T1000 (cell line): ENCODE measurements at places on chromosomes 16 and 17.

DNA sequence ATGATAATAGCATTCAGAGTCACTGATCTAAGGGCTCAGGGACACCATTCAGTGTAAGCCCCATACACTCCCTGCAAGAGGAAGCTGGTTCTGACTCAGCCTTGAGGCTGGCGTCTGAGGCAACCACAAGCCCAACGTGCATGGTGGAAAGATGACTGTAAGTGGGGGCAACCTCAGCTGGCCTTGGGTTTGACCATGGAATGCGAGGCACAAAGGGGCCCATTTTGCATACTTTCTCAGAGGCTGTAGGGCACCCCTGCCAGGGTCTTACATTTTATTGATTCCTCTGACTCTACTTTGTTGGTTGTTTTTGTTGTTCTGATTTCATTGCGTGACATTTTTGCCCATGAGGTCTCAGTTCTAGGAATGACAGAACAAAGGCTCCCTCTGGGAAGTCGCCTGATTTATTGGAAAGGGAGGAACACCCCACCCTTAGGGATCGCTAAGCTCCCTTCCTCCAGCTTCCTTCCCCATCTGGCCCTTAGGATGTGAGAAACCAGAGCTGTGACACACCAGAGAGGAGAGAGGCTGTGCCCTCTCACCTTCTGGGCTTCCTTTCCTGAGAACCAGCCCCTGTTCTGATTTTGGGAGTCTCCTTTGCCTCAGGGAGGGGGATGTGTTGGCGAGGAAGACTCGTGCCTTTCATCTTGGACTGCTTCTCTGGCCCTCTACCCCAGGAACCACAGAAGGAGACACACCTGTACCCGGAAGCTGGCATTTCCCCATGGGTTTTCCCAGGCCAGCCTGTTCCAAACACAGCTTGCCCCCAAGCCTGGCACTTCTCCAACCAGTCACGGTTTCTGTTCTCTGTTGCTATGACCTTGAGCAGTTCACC, 5.6 kb upstream of the CIITA start:
- peak; percentile 75 for DNase-seq

DNA sequence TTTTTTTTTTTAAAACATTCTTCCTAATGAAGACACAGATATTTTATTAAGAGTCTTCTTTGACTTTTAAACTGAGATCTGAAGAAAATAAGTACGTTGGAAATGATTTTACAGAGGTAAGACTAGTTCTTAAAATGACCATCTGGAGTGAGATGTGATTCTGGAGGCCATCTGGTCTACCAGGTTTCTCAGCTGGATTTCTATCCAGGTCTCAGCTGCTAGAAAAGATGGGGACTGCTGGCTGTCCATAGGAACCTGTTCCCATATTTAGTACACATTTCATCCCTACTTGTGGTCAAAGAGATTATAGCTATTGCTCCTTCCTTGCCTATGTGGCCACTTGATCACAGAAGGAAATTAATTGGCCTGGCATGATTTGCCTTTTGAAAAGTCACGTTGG, 12.2 kb downstream of the PMFBP1 start:
- no peak for DNase-seq

DNA sequence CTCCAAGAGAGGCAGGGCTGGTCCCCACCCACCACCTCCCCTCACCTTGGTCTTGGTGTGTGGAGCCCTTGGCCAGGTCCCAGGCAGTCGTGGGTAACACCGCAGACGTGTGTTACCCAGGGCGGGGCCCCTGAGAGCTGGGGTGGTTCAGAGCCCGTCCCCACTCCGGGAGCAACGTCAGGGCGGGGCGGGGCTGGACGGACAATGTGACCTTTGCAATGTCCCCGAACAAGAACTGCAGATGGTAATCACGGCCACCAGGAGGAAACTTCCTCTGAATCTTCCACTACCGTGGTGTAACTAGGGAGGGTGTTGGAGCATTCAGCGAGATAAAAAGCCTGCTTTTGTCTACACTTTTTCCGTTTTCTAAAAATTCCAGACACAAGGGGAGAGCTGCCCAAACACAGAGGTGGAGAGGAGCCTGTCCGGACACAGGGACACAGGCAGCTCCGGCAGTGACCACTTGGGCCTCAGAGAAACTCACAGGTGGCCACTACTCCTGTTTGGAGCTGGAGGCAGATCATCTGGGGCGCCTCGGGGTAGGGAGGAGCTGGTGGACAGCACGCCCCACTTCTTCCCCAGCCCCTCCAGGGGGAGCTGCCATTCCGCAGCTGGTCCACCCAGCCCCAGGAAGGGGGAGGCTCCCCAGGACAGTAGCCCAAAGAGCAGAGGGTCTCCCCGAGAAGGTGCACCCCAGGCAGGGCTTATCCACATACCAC, 14.2 kb upstream of the SLC38A10 start:
- peak; percentile 59 for DNase-seq

GRCh38 chr17:46727572-46728348, 90.7 kb downstream of the WNT3 start:
- DNase-seq = peak; percentile 2

DNA sequence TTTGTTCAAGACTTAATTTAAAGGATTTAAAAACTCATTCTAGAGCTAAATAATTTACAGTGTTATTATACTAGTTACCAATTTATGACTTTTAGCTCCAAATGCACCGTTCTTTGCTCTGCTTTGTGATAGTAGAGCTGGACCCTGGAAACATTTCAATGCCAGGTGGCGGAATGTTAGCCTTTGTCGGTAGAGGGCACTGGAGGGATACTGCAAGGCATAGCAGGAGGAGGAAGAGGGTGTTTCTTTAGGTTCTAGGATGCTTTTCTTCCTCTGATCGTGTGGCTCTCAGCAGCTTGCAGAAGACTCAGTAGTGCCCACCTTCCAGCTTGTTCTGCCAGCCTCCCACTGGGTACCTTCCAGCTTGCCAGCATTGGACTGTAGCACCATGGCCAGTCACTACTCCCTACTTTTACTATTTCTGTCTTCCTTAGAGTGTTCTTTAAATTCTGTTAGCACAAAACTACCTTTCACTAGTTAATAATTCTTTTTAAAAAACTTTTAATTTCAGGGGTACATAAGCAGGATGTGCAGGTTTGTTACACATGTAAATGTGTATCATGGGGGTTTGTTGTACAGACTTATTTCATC, 325.3 kb downstream of the UTP18 start:
- no peak for DNase-seq

DNA sequence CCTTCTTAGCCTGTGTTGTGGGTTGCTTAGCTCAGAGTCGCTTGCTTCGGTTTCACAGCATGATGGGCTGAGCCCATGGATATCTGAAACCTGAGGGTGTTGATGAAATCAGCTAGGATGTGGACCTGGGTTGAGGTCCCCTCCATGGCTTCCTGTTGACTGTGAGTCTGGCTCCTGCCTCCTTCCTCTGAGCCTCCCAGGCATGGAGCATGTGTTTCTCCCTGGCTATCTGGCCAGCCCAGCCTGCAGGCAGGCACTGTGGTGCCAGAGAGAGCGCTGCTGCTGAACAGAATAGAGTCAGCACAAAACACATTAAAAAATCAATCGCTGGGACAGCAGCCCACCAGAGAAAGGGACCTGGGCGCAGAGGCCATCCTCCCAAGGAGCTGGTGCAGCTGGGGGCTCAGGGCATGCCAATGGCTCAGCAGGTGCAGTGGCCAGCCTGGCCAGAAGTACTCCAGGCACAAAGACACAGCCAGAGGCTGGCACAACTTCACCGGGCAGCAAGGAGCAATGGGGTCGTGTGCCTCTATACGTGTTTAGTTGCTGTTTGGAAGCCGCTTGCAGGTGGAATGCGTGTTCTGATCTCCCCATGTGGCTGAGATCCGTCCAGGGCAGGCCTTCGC, 28.3 kb upstream of the GPRC5C start:
- no peak for DNase-seq

- DNase-seq = peak; percentile 59
Measured at GRCh38 chr17:74957935-74958740, 14.4 kb downstream of the HID1 start.

DNA sequence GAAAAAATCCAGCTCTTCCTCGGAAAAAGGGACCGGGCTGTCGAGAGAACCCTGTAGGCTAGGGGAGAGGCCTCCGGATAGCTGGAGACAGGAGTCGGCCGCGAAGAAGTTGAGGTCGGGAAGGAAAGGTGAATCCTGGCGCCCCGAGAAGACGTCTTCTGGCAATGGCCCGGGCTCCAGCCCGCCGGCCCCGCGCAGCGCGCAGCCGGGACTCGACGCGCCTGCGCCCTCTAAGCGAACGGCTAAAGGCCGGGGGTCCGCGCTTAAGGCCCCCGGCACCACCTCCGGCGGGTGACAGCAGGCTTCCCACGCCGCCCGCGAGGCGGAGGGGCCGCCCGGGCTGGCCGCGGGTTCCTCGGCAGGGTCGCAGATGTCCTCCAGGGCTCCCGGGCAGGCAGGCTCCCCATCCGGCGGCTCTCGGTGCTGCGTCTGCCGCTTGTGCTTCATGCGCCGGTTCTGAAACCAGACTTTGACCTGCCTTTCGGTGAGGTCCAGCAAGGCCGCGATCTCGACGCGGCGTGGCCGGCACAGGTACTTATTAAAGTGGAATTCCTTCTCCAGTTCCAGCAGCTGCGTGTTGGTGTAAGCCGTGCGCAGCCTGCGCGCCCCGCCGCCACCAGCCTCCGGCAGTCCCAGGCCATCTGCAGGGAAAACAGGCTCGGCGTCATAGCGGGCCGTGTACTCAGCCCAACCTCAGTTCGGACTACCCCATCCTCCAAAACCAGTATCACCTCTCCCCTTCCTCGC, 1.6 kb downstream of the HOXB2 start:
- DNase-seq = peak; percentile 62

DNA sequence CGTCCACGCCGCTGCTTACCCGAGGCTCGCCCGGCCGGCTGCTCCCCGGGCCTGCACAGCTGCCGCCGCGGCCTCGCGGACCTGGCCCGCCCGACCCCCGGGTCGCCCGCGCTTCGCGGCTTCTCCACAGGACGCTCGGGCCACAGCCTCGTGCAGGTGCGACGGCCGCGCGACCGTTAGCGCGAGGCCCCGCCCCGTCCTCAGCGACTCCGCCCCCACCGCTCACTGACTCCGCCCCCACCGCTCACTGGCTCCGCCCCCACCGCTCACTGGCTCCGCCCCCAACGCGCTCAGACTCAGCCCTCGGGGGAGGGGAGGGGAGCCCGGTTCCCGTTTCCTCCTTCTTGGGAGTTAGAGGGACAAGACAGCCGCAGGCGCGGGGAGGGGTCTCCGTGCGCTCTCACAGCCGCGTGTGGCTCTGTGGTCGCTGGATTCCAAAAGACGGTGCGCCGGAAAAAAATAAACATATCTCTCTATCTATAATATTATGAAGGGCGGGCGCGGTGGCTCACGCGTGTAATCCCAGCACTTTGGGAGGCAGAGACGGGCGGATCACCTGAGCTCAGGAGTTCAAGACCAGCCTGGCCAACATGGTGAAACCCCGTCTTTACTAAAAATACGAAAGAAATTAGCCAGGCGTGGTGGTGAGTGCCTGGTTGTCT, at the start of gene MEIOB:
TSS of gene MEIOB (minus strand) at position 191 of the 662 bp plus-strand sequence. CDS start 3,989 bp downstream, outside the sequence.
- no peak for DNase-seq

DNA sequence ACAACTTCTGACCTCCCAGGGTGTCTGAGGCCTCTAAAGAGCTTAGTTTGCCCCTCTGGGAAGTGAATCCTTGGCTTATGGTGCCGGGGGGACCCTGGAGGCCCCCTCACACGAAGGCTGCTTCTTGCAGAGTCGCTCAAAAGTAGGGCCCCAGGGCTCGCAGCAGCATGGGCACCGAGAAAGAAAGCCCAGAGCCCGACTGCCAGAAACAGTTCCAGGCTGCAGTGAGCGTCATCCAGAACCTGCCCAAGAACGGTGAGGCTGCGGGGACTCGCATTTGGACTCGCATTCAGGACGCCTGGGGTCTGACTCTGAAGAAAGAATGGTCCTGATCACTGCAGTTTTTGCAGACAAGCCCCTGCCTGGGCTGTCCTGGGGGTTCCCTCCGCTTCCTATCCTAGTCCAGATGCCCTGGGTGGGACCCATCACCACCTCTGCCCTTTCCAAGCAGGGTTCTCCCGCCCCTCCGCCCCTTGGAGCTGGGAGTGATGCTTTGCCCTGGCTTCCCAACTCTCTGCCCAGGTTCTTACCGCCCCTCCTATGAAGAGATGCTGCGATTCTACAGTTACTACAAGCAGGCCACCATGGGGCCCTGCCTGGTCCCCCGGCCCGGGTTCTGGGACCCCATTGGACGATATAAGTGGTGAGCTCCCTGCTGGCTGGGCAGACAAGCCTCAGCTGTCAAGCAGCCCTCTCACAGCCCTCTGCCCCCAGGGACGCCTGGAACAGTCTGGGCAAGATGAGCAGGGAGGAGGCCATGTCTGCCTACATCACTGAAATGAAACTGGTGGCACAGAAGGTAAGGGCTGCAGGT, 698 bp downstream of the ACBD4 start:
- DNase-seq = no peak

DNA sequence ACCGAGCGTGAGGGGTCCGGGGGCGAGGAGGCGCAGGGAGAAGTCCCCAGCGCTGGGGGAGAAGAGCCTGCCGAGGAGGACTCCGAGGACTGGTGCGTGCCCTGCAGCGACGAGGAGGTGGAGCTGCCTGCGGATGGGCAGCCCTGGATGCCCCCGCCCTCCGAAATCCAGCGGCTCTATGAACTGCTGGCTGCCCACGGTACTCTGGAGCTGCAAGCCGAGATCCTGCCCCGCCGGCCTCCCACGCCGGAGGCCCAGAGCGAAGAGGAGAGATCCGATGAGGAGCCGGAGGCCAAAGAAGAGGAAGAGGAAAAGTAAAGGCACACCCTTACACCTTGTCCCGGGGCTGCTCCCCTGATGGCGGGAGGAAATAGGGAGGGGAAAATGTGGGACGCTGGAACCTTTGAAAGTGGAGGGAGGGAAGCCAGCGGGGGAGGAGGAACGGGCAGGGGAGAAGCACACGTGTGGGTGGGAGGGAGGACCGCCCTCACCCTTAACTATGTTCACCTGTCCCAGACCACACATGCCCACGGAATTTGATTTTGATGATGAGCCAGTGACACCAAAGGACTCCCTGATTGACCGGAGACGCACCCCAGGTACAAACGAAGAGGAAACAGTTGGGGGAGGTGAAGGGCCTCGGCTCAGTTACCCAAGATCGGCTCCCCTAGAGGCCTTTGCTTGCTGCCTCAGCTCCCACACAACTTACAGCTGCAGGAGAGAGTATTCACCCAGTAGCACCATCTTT, 916 bp downstream of the PAGR1 start:
- peak; percentile 68 for DNase-seq

- no peak for DNase-seq
Measured at GRCh38 chr17:28887871-28888471, 9.6 kb downstream of the FLOT2 start.

DNA sequence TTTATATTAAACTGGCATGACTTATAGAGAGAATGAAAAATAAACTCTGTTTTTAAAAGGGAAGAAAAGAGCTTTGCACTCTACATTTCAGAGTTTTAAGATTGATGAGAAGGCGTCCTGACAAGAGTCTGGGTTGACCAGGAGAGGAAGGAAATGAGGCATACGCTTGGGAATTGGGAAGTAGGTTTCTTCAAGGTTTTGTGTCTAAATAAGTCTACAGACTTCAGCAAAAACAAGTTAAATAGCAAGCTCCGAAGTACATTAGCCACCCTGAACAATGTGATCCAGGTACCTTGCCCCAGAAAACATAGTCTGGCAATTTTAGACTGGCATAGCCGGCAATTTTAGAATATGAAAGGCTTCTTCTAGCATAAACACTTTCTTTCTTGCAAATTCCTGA, 28.5 kb upstream of the CCDC182 start:
- no peak for DNase-seq

GRCh38 chr17:43917016-43917347, 9.6 kb upstream of the MPP2 start:
- DNase-seq = no peak
